ENCODE measurements at places on chromosomes 13 and 19. TPM values are rescaled to one million over a fixed set of nuclear protein-coding genes. Genes with fewer than 3 reads are reported as not detected.

Gene POLRMT
- 62.1 TPM for polyA plus RNA-seq

Gene LAIR1
- 13.0 TPM for polyA plus RNA-seq

Gene AKAP8L
- 74.7 TPM for polyA plus RNA-seq

Gene SSC5D
- polyA plus RNA-seq, result 4.0 TPM

Gene KASH5
- not detected for polyA plus RNA-seq

Gene NXNL1
- not detected for polyA plus RNA-seq

Gene EIF3K
- 290 TPM for polyA plus RNA-seq

DNA sequence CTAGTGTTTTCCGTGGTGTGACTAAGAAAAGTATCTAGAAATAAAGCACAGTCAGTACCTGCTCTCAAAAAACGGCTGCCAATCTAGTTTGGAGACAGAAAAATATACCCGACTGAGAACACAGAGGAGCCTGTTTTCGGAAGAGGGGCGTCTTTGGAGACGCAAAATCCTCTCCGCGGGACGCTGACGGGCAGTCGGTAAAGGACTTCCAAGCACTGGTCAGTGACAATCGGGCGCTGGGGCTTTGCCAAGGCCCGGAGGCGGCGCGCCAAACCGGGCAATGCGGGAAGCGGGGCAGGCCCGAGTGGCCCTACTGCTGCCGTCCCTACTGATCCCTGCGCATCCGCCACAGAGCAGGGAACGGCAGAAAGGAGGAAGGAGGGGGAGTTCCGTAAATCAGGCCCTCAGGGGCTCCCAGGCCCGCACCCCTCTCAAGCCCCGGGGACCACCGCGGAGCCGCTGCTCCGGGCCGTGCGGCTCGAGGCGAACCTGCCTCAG, 588 bp upstream of the DPY19L3 start:
- H3K4me1 ChIP-seq, result peaks cover 11% of the 10 kb centered on the region
- peak overlapping the region; percentile 90 for H3K4me3 ChIP-seq
- no peak for DNase-seq
- H3K27me3 ChIP-seq, result no peaks in the 10 kb centered on the region

- peaks cover 16% of the 10 kb centered on the region for H3K36me3 ChIP-seq
- H3K4me1 ChIP-seq, result peaks cover 74% of the 10 kb centered on the region
- no peaks in the 10 kb centered on the region for H3K27me3 ChIP-seq
- H3K27ac ChIP-seq, result peak overlapping the region; percentile 52
- H3K4me3 ChIP-seq, result no peak overlapping the region
Measured at GRCh38 chr19:19461306-19461670, 54.1 kb downstream of the TSSK6 start.

DNA sequence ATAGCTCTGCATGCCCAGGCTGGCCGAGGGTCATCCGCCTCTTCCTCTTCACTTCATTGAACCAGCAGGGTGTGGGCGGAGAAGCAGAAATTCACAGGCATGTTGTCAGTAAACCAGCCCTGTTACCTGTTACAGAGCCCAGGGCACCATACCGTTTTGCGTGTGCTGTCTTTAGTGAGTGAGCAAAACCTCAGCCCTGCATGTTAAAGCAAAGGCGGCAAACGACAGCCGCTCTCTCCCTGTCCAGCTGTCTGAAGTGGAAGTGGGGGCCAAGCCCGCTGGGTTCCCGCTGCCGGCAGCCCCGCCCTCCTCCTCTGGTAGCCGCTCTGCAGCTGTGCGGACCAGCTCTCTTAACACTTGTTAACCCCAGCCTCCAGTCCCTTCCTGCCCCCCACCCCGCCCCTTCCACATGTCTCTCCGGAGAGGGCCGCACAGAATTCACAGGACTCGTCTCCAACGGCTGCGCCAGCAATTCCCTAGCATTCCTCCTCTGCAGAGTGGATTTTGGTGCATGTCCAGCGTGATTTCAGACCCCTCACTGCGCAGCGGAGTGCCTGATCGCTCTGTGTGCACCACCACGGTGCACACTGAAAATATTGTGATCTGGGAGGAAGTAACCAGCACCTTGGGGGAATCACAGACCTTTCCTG, 12.7 kb downstream of the KLHL26 start:
- H3K27ac ChIP-seq, result no peak overlapping the region
- DNase-seq, result no peak
- no peaks in the 10 kb centered on the region for H3K36me3 ChIP-seq
- peaks cover 8% of the 10 kb centered on the region for H3K4me1 ChIP-seq
- no peak overlapping the region for H3K4me3 ChIP-seq

- H3K36me3 ChIP-seq, result no peaks in the 10 kb centered on the region
- peak; percentile 34 for DNase-seq
- no peak overlapping the region for H3K4me3 ChIP-seq
Measured at GRCh38 chr13:79870123-79870522, 389.2 kb downstream of the NDFIP2 start.

DNA sequence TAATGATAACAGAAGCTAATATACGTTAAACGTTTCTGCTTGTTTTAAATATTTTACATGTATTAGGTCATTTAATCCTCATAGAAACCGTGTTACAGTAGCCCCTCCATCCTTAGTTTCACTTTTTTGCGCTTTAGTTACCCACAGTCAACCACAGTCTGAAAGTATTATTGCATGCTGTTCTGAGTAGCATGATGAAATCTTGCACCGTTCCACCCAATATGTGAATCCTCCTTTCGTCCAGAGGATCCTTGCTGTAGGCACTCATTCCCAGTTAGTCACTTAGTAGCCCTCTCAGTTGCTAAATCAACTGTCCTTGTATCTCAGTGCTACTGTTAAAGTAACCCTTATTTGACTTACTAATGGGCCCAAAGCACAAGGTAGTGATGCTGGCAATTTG, 257.8 kb downstream of the ENOX1 start:
- no peaks in the 10 kb centered on the region for H3K4me1 ChIP-seq
- no peak for DNase-seq

- H3K4me1 ChIP-seq, result no peaks in the 10 kb centered on the region
- no peak overlapping the region for H3K4me3 ChIP-seq
- H3K36me3 ChIP-seq, result no peaks in the 10 kb centered on the region
- H3K27me3 ChIP-seq, result peaks cover 10% of the 10 kb centered on the region
- H3K27ac ChIP-seq, result no peak overlapping the region
Measured at GRCh38 chr19:7819337-7819736, 10.7 kb upstream of the EVI5L start.

DNA sequence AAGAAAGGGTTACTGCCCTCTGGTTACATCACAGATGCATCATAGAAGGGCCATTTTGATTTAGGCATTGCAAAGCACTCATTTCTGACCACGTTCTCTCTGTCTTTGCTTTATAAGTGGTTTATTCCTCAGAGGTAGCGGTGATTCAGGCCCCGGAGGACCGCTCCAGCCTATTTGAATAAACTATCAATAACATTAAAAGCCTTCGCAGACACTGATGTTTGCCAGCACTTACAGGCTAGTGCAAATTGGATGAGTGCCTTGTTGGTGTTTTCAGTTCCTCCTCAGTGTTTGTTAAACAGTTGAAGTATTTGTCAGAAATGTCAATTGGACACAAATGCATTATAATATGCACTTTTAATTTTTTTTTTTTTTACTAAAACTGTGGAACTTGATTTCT, 120.2 kb downstream of the RXFP2 start:
- no peaks in the 10 kb centered on the region for H3K4me1 ChIP-seq
- no peak overlapping the region for H3K4me3 ChIP-seq
- no peaks in the 10 kb centered on the region for H3K36me3 ChIP-seq

DNA sequence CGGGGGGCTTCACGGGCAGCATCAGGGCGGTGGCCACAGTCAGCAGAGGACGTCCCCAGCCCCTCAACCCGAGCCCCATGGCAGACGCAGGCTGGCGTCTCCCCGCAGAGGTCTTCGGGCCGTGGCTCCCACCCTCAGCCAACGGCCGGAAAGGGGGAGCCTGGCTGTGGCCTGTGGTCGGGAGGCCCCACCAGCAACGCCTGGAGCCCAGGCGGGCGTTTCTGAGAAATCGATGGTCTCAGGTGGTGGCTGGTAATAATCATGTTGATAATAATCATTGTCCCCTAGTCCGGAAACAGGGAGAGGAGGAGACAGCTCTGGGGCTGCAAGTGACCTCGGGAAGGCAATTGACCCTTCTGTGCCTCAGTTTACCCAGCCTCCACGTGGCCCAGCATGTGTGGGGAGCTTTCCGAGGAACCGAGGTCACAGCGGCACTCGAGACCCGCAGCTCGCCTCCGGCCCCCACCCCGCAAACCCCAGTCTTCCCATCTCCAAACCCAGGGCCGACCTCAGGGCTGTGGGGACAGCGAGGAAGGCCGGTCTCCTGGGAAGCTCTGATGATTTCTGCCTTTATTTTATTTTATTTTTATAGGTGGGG, at the start of gene PRSS57:
TSS of gene PRSS57 (minus strand) at position 101 of the 598 bp plus-strand sequence. CDS start at position 79, 22 bp downstream.
- DNase-seq, result no peak
- peaks cover 12% of the 10 kb centered on the region for H3K27me3 ChIP-seq
- no peak within 1 kb of the TSS for H3K4me3 ChIP-seq
- H3K36me3 ChIP-seq, result no peaks in the 10 kb centered on the region
- no peaks in the 10 kb centered on the region for H3K4me1 ChIP-seq

DNA sequence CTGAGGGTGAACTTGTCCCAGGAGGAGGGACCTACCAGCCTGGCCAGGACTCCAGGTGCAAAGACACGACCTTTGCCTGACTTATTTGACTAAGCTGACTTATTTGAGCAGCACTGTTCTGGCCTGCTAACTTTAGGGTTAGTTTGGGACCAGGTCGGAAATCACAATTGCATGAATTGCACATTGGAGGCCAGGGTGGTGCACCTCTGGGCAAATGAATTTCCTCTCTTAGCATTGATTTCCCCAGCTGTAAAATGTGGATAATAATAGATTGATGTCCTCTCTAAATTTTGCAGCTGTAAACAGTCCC, 1.4 kb upstream of the BST2 start:
- H3K4me1 ChIP-seq, result no peaks in the 10 kb centered on the region
- H3K27me3 ChIP-seq, result no peaks in the 10 kb centered on the region
- H3K27ac ChIP-seq, result no peak overlapping the region
- H3K36me3 ChIP-seq, result peaks cover 2% of the 10 kb centered on the region

- DNase-seq, result no peak
- H3K4me3 ChIP-seq, result no peak overlapping the region
- H3K36me3 ChIP-seq, result no peaks in the 10 kb centered on the region
Measured at GRCh38 chr13:85406269-85406975, 392.8 kb downstream of the SLITRK6 start.

DNA sequence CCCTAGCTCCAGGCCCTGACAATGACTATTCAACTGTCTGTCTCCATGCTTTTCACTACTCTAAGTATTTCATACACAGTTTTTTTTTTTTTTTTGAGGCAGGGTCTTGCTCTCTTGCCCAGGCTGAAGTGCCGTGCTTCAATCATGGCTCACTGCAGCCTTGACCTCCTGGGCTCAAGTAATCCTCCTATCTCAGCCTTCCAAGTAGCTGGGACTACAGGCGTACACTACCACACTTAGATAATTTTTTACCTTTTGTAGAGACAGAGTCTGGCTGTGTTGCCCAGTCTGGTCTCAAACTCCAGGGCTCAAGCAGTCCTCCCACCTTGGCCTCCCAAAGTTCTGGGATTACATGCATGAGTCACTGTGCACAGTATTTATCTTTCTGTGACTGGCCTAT, 815.4 kb downstream of the DACH1 start:
- H3K36me3 ChIP-seq, result no peaks in the 10 kb centered on the region
- no peaks in the 10 kb centered on the region for H3K27me3 ChIP-seq
- no peak for DNase-seq
- H3K27ac ChIP-seq, result no peak overlapping the region
- H3K4me1 ChIP-seq, result no peaks in the 10 kb centered on the region

- H3K27ac ChIP-seq, result no peak overlapping the region
- H3K36me3 ChIP-seq, result no peaks in the 10 kb centered on the region
- DNase-seq, result peak; percentile 74
- no peaks in the 10 kb centered on the region for H3K4me1 ChIP-seq
- no peaks in the 10 kb centered on the region for H3K27me3 ChIP-seq
Measured at GRCh38 chr13:92806215-92806614, 420.4 kb upstream of the GPC6 start.

- DNase-seq, result no peak
- no peak overlapping the region for H3K4me3 ChIP-seq
- H3K27ac ChIP-seq, result no peak overlapping the region
- H3K36me3 ChIP-seq, result peaks cover 2% of the 10 kb centered on the region
- H3K4me1 ChIP-seq, result peaks cover 3% of the 10 kb centered on the region
- no peaks in the 10 kb centered on the region for H3K27me3 ChIP-seq
Measured at GRCh38 chr13:110394371-110394841, 87.3 kb downstream of the COL4A2 start.

DNA sequence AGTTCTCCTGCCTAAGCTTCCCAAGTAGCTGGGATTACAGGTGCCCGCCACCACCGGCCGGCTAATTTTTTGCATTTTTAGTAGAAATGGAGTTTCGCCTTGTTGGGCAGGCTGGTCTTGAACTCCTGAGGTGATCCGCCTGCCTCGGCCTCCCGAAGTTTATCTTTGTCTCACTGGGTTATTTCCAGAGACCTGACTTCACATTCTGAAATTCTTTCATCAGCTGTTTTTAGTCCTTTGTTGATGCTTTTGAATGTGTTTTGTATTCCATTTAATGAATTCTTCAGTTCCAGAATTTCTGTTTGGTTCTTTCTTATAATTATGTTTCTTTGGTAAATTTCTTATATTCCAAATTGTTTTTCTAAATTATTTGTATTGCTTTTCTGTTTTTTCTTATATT, 55.4 kb upstream of the MLNR start:
- no peaks in the 10 kb centered on the region for H3K4me1 ChIP-seq
- H3K4me3 ChIP-seq, result no peak overlapping the region
- no peaks in the 10 kb centered on the region for H3K27me3 ChIP-seq
- no peak for DNase-seq
- H3K36me3 ChIP-seq, result peaks cover 41% of the 10 kb centered on the region

DNA sequence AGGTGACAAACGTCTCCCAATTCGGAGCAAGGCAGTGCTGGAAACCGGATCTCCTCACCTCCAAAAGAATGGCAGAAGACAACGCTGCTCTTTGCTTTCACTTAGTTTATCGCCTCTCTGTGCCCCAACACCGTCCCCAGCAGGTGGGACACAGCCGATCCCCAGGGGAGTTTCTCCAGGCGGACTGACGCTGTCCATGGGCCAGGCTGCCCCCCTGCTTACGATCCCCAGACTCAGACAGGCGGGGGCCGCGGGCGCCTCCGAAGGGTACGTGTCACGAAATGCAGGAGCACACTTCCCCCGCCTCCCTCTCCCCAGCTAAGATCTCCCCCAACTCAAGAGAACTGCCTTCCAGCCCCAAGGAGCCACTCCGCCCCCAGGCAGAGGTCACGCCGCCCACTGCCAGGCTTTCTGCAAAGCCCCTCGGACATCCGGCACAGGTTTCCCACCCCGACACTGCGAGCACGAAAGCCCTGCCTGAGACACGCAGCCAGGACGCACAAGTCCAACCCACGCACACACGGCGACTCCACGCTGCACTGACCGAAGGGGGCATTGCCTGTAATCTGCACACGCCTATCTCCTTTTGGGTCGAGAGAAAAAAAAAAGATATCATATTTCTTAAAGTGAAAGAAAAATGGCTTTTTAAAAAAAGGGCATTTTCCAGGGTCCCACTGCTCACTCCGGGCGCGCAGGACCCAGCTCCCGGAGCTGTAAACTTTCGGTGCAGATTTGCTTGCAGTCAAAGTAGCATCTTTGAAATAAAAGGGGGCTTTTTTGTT, 2.0 kb downstream of the SPRY2 start:
- peaks cover 7% of the 10 kb centered on the region for H3K4me1 ChIP-seq
- H3K4me3 ChIP-seq, result peak overlapping the region; percentile 89
- DNase-seq, result peak; percentile 65
- no peaks in the 10 kb centered on the region for H3K27me3 ChIP-seq
- peak overlapping the region; percentile 97 for H3K27ac ChIP-seq

- H3K4me1 ChIP-seq, result peaks cover 11% of the 10 kb centered on the region
- no peak for DNase-seq
- H3K27me3 ChIP-seq, result no peaks in the 10 kb centered on the region
- H3K36me3 ChIP-seq, result no peaks in the 10 kb centered on the region
Measured at GRCh38 chr13:93268327-93269028, 41.9 kb downstream of the GPC6 start.

- no peaks in the 10 kb centered on the region for H3K36me3 ChIP-seq
- H3K4me3 ChIP-seq, result no peak overlapping the region
- H3K27ac ChIP-seq, result no peak overlapping the region
- no peaks in the 10 kb centered on the region for H3K27me3 ChIP-seq
Measured at GRCh38 chr13:34675626-34676025, 266.4 kb upstream of the NBEA start.
